ENCODE measurements at places on chromosomes 2 and 18.
A peak's percentile ranks its signal among the peaks of the same experiment; 100 is the strongest.

- no peak for DNase-seq
Observed at GRCh38 chr18:52342456-52342855, 2.5 kb downstream of the DCC start.

GRCh38 chr2:76314271-76315020 is 603.7 kb upstream of the GCFC2 start:
- no peak for DNase-seq

DNA sequence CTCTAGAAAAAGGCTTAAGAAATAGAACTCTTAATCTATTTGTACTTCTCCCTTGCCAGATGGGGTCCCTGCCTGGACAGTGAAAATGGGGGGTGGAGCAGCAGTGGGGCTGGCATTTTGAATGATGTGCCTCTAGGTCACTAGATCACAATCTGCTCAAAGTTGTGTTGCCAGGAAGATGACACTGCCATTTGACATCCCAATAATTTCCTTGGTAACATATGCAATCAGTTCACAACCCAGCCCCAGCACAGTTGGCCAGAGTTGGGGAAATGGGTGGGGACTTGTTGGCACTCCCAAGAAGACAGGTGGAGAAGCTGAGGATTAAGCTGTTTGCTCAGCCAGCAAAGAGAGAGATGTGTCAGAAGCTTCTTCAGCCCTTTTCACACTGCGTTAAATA is 558.3 kb upstream of the KLHL29 start:
- DNase-seq = no peak

DNA sequence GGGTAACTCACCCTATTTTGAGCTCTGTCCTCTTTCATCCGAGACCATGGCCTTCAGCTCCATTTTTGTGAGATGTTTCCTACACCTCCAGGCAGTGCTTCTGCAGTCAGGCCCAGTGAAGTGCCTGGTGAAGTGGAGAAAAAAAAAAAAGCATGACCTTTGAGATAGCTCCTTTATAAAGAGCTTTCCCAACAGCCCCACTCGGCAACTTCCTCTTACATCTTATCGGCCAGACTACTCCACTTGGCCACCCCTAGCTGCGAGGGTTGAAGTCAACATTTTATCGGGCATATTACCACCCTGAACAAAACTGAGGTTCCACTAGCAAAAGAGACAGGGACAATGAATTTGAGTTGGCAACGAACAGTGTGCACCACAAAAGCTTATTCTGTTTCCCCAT is 124.8 kb upstream of the RNF152 start:
- no peak for DNase-seq

GRCh38 chr18:33210575-33211189 is 229.8 kb downstream of the CCDC178 start:
- no peak for DNase-seq

DNA sequence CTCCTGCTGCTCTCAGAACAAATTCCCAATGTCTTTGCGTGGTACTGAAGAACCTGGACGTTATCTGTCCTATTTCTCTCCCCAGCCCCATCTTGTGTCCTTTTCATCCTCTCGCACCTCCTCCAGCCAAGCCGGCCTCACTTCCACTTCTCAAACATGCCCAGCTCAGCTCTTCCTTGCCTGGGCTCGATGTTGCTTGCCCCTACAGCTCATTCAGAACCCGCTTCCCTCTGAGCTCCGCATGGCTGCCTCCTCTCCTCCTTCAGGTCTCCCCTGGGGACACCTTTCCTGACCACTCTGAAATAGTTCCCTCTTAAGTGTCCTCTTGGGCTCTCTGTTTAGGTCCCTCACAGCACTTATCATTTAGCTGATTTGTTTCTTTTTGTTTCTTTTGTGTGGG is 6.7 kb upstream of the SMARCAL1 start:
- no peak for DNase-seq

DNA sequence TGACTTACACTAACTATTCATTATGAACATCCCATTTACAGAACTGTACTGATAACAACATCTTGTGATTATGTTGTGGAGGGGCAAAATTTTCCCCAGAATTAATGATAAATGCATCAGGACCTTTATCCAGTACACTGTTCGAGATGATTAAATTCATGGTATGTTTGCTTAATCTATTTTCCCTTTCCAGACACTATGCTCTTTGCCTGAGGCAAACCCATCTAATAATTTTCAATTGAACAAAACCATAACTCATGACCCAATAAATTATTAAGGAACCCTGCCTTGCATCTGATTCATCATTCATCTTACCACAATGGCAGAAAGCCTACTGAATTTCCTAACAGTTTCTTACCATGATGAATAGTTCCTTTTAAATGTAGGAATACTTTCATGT is 385.0 kb downstream of the DSEL start:
- no peak for DNase-seq

- DNase-seq = no peak
Observed at GRCh38 chr2:28543316-28544035, 47.6 kb downstream of the PLB1 start.

GRCh38 chr2:240248721-240249422 is 108.4 kb upstream of the OTOS start:
- DNase-seq = no peak

DNA sequence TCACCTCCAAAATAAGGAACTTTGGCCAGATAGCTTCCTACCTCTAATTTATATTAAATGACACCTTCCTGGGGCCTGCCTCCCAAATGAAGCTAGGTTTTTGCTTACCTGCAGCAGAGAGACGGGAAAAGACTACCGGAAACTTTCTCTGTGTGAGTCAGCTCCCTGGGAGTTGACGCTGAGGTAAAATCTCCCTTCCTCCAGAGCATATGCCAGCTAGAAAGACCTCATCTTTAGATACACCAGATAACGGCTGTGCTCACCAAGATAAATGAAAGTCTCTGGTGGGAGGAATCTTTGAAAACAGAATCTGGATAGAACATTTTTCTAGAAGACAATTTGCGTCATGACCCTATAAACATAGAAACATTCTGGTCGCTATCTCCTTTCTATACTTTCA is 99.7 kb upstream of the RFX8 start:
- no peak for DNase-seq

DNA sequence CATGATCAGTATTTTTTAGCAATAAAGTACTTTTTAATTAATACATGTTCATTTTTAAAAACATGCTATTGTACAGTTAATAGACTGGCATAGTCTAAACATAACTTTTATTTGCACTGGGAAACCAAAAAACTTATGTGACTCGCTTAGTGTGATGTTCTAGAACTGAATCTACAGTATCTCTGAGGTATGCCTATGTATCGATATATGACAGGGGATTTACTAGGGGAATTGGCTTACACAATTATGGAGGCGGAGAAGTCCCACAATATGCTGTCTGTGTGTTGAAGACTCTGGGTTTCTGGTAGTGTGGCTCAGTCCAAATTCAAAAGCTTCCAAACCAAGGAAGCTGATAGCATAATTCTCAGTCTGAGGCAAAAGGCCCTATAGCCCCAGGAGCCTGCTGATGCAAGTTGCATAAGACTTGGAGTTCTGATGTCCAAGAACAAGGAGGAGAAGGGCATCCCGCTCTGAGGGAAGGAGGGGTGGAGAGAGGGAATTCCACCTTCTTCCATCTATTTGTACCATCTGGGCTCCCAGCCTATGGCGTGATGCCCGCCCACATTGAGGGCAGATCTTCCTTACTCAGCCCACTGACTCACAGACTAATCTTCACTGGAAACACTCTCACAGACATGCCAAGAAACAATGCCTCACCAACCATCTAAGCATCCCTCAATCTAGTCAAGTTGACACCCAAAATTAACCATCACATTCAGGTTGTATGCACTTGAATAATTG is 27.5 kb downstream of the ZNF638 start:
- peak; percentile 14 for DNase-seq

GRCh38 chr2:137333386-137334165 is 568.2 kb downstream of the THSD7B start:
- DNase-seq = no peak

- no peak for DNase-seq
Observed at GRCh38 chr2:96618596-96619283, 19.4 kb downstream of the KANSL3 start.

DNA sequence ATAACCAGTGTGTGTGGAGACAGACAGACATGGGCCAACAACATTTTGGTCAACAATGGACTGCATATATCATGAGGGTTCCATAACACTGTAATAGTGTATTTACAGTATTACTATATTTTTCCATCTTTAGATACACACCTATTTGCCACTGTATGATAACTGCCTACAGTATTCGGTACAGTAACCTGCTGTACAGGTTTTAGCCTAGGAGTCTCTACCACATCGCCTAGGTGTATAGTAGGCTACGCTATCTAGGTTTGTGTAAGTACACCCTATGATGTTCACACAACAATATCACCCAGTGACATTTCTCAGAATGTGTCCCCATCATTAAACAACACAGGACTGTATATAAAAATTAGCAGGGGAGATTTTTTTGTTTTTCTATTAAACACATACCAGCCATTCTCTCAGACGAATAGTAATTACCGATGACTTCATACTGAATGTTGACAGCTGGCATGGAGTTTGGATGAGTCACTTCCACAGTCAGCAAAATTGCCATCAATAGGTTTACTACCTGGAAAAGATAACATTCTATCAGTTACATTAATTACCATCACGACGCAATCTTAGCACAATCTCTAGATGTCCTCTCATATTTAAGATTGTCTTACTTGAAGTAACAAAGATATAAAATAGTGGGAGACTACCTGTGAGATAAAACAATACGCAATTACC is 10.8 kb downstream of the LAPTM4A start:
- DNase-seq = no peak

GRCh38 chr18:2683055-2683454 is 27.5 kb downstream of the SMCHD1 start:
- DNase-seq = no peak

DNA sequence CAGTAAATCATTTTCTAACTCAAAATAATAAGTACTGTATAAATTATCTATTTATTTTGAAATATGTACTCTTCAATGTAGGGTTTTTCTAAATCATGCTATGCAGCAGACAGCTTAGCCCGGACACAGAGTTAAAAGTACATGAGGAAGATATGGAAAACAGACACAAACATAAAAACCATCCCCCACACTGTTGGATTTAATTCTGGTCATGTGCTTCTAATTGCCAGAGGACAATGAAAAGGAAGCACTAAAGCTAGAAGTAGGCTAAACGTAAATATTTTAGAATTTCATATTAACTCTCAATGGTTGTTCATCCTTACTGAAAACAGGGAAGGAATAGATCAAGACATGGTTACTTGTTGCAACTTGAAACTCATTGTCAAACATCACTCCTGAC is 420.7 kb downstream of the ERBB4 start:
- DNase-seq = no peak

GRCh38 chr2:9753665-9754531 is 89.4 kb upstream of the TAF1B start:
- DNase-seq = peak; percentile 57

GRCh38 chr2:218010140-218010983 is 7.6 kb upstream of the TNS1 start:
- peak; percentile 18 for DNase-seq

DNA sequence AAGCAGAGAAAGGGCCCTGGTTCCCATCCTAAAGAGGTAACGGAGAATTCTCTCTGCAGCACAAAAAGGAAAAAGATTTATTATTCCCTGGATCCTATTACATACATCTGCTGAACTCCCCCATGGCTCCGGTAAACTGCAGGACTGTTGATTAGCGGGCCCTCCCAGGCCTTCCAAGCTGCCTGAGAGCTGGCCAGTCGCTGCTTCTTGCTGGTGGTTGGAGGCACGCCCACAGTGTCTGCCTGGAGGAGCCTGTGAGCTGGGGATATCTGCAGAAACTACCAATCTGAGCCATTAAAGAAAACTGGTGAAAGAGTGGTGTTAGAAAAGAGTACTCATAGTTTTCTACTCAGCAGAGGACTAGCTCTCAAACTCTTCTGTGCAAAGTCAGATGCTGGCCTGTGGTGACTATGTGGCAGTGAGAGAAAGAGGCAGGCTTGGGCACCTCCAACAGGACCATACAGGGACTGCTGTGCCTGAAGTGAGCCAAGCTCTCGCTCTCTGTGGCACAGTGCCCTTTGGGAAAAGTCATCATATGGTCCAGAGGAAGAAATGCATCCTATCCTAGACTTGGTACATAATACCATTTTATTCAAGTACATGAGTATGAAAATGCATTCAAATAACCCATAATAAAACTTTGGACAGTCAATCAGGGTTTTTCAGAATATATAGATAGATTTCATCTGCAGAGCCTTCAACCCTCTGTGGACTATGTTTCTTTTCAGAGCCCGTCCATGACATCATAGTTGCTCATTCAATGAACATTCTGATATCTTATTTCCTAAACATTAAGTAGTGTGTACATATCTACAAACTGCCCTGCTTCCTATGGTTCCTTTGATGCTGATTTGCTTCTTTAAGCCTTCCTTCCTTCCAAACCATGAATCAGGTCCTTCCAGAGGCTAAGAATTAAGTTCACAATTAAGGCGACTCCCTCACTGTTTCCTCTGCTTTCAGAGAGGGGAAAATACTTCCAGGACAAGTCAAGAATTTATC is 242.0 kb upstream of the LYPD1 start:
- no peak for DNase-seq

- no peak for DNase-seq
Observed at GRCh38 chr2:237350597-237350996, 63.4 kb downstream of the COL6A3 start.

DNA sequence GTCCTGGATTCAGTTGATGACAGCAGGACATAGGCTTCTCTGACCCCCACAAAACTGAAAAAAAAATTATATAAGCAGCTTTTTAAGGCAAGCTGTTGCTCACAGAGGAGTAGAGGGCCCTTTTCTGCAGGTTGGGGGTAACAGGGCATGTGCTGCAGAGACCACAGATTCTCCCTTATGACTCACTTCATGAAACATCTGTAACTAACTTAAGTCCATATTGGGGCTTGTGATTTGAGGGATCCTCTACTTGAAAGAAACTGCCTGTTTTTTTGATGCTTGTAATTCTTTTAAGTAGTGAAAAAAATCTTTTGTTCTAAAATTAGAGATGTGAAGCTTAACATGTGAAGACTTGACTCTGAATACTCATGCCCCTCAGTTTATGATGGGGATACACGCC is 33.4 kb downstream of the XRCC5 start:
- DNase-seq = no peak

GRCh38 chr18:34600874-34601656 is 109.0 kb upstream of the DTNA start:
- no peak for DNase-seq

- no peak for DNase-seq
Observed at GRCh38 chr2:183995632-183996031, 602.7 kb upstream of the ZNF804A start.

- DNase-seq = no peak
Observed at GRCh38 chr2:168915441-168916330, 14.6 kb downstream of the G6PC2 start.

- no peak for DNase-seq
Observed at GRCh38 chr18:62784966-62785413, 69.6 kb downstream of the PHLPP1 start.

- DNase-seq = no peak
Observed at GRCh38 chr2:154827286-154827685, 128.8 kb downstream of the KCNJ3 start.

GRCh38 chr2:77387324-77387723 is 134.9 kb downstream of the LRRTM4 start:
- DNase-seq = no peak

Data from activated T-cell treated with anti-CD3 and anti-CD28 coated beads for 48 hours (primary cell).